ENCODE measurements at places on chromosomes 4 and X.

- DNase-seq = no peak
Measured at GRCh38 chr4:3724319-3725231, 41.6 kb upstream of the ADRA2C start.

DNA sequence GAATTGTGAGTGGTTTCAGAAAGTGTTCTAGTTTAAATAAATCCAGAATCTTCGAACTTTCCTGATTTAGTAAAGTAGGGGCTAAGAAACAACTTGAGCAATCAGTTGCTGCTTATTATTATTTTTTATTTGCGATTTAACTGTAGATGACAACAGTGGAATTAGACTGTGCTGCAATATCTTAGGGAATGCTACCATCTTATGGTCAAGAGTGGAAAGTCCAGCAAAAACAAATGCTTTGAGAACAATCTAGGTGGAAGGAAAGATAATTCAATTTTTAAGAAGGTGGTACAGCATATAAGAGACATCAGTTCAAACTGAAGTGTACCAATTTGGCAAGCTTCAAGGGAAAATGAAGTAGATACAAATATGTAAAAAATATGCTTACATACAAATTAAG is 73.3 kb downstream of the CYLC1 start:
- DNase-seq = no peak

GRCh38 chrX:106912864-106913263 is 7.3 kb upstream of the CLDN2 start:
- DNase-seq = no peak

DNA sequence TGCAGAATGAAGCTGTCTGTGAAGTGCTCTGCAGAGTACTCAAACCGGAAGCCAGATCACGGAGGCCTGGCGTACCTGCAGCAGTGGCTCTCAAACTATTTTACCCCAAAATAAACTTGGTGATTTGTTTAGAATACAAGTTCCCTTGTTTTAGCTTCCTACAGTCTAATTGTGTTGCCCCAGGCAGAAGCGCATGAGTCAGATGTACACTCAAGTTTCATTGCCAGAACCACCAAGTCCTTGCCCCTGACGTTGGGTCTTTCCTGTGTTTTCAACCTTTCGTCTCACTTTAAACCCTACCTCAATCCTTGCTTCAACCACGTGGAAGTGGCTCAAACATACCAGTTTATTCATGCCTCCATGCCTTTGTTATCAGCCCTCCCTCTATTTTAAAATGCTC is 66.2 kb upstream of the SLC7A11 start:
- DNase-seq = no peak

GRCh38 chrX:66021765-66022631 is 17.9 kb downstream of the VSIG4 start:
- no peak for DNase-seq

DNA sequence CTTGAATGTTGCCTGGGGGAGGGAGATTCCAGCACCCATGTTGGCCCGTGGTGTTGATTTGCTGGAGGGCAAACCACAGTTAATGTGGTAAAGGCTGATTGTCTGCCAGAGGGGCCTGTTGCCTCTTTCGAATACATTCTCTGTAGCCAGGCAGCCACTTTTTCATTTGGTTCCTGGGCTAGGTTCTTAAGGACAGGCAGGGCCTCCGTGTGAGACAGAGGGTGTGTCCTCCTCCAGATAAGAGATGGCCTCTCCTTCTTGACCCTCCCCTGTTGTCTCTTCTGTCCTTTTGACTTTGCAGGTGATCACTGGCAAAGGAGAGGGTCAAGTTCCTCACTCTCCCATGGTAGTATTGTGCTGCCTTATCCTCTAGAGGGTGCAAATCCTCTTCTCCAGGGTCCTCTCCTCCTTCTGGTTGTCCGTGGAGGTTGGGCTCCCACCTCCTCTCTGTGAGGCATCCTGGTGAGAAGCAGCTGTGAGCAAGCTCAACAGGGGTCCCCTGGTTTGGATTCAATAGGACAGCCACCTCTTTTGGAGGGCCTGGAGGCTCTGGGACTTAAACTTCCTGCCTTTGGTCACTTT is 44.9 kb downstream of the ZNF182 start:
- peak; percentile 44 for DNase-seq

- DNase-seq = peak; percentile 18
Measured at GRCh38 chr4:105060628-105061027, 86.0 kb upstream of the TET2 start.

DNA sequence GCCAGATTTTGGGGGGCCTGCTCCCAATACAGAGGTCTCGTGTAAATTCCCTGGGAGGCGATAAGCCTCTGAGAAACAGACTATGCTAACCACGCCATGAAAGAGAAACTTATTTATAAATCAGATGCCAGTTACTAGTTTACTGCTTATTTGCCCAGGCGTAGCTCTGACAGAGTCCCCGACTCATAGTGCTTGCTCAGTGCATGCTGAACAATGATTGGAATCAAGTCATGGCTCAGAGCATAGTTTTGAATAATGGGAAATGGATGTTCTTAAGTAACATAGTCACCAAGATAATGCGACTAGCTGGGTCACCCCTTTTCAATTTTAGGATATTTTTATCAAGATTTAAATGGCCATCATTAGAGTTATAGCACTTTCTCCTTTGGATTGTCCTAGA is 39.9 kb downstream of the HTT start:
- DNase-seq = no peak

GRCh38 chrX:143429811-143430210 is 87.5 kb downstream of the SPANXN3 start:
- no peak for DNase-seq

DNA sequence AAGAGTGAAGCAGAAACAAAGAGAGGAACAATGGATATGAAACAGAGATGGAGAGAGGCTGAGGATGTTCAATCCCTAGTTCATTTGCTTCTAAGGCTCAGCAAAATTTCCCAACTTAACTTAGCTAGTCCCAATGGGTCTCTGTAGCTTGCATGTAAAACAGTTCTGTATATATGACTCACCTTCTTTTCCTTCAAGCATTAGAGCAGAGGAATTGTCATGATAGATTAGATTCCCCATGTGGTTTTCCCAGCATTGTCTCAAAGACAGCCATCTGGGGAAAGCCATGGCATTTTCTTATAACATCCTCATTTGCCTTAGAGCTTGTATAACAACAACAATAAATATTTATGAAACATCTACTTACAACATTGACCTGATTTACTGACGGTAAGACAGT is 93.9 kb upstream of the GATB start:
- DNase-seq = no peak

- no peak for DNase-seq
Measured at GRCh38 chr4:109390115-109390768, 43.4 kb upstream of the SEC24B start.

GRCh38 chrX:121479406-121479805 is 432.0 kb downstream of the GLUD2 start:
- no peak for DNase-seq

DNA sequence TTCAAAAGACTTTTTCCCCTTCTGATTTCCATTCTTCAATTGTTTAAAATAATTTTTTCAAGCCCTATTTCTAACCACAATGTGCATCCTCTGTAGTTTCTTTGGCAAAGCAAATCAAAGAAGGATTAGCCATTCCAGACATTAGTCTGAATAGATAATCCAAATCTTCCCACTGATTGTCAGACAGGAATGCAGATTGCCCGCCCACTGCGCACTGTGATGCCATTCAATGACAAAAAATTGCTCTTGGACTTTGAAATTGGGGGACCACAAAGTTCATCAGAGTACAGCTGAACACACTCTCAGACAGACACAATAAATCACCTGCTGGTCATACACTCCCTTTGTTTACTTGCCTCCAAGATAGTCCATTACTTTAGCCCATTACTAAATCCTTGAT is 216.5 kb upstream of the DKK2 start:
- DNase-seq = no peak

DNA sequence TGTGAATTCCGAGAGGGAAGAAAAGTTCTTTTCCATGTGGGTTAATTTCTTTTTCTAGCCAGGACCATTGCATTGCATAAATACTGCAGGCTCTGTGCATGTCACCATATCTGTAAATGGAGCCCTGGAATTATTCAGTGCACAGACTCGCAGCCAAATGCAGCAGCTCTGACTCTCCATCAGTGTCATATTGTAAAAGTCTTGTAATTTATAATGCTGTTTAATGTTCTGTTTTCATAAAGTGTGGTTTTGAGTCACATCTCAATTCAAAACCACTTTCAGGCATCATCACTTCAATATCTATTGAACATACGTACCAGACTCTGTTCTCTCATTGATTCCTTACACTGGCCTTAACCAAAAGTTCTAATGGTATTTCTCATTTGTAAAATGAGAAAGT is 193.9 kb upstream of the RPL34 start:
- DNase-seq = no peak

- no peak for DNase-seq
Measured at GRCh38 chrX:916230-916599, 285.6 kb downstream of the SHOX start.

DNA sequence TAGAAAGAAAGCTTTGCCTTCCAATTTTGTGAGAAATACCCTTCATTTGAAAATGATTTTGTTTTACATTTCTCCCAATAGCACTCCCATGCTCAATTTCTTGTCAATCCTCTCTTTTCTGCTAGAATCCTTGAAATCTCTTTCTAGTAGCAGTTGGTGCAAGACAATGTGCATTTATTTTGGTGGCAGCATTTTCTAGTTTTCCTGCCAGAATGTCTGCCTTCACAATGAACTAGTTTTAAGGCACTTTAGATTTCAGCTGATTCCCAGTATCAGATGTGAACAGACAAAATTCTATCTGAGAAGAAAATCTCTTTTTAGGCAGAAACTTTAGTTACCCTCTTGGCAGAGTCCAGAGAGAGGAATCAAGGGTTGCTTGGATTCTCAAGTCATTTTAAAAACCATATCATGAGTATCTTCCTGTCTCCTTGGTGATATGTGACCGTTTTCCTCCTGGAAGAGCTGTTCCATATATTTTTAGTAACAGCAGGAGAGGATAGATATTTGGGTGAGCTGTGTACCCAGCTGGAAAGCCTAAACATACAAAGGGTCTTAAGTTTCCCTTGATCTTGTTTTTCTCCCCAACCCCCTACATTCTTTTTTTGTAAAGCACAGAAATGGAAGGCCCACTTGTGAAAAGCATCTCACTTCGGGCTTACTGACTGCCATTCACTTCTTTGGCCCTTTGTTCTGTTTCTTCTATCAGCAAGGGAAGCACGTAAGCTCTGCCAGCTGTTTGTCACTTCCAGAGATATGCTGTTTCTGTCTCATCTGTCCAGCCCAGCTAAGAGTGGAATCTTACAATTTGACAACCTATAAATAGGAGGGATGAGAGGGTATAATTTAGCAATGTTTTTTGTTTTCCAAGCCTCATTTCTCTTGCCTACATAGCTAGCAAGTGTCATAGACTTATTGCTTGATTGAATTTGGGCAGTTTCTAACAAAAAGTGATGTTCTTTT is 38.7 kb downstream of the TSPAN7 start:
- no peak for DNase-seq

- DNase-seq = no peak
Measured at GRCh38 chrX:112832481-112833095, 8.0 kb downstream of the AMOT start.

- DNase-seq = no peak
Measured at GRCh38 chrX:44908153-44908552, 35.2 kb downstream of the KDM6A start.

- DNase-seq = no peak
Measured at GRCh38 chr4:71595576-71596108, 188.2 kb downstream of the GC start.

DNA sequence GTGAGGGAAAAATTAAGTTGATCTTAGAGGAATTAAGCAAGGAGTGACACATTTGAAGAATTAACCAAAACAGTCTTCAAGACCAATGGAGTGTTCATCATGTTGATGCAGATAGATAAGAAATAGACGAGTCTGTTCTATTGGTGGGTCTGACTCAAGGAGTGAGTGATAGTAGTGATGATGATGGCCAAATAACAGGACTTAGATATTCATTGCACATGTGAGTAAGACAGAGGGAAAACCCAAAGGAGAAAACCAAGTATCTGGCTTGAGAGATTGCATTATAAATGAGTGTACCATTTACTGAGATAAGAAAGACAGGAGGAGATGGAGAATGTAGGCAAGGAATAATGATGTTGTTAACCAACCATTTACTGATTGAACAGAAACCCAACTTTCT is 321.3 kb downstream of the ADGRL3 start:
- no peak for DNase-seq

GRCh38 chr4:82889287-82889686 is 1.7 kb downstream of the SEC31A start:
- DNase-seq = no peak

DNA sequence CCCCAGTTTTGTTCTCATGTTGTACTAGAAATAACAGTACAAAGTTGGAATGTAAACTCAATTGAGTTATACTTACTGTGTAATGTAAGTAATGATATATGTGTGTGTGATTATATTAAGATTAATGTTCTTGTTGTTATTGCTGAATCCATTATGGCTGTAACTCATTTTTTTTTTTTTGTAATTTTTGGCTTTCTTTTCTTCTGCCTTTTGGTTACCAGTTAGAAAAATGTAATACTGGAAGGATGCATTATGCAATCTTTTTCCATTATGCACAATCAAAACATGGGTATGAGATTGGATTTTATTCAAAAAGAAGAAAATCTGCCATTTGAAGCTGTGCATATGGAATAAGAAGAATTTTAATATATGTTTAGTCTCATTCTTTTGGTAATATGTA is 34.0 kb downstream of the BANK1 start:
- DNase-seq = no peak

DNA sequence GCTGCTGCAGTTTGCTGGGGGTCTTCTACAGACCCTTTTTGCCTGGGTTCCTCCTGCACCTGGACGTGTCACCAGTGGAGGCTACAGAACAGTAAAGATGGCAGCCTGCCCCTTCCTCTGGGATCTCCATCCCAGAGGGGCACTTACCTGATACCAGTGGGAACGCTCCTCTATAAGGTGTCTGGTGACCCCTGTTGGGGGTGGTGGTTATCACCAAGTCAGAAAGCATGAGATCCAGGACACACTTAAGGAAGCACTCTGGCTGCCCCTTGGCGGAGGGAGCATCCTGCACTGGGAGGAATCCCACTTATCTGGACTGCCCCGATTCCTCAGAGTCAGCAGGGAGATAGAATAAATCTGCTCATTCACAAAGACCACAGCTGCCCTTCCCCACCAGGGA is 218.9 kb upstream of the GALNTL6 start:
- no peak for DNase-seq

- no peak for DNase-seq
Measured at GRCh38 chrX:49029876-49030275, 13.3 kb downstream of the TFE3 start.
